ENCODE measurements at places on chromosomes 5 and 9. TPM values are rescaled to one million over a fixed set of nuclear protein-coding genes. Genes with fewer than 3 reads are reported as not detected.

DNA sequence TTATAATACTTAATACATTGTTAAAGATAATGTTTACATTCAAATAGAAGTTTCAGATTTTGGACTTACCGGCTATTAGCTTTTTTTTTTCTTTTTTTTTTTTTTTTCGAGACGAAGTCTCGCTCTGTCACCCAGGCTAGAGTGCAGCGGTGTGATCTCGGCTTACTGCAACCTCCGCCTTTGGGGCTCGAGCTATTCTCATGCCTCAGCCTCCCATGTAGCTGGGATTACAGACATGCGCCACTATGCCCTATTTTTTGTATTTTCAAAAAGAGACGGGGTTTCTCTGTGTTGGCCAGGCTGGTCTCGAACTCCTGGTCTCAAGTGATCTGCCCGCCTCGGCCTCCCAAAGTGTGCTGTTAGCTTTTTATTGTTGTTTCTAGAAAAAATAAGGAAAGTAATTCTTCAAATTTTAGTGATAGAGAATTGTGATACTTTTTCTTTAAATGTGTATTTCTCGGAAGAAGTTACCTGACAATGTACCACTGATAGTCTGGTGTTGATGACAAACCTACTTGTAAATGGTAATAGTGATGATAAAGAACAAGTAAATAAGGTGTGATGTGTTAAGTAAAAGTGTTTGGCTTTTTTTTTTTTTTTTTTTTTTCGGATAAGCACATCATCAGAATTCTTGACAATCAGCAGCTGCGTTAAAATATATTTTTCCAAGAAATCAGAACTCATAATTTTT lies 2.7 kb downstream of the CDC42SE2 start:
- DNase-seq, result no peak

DNA sequence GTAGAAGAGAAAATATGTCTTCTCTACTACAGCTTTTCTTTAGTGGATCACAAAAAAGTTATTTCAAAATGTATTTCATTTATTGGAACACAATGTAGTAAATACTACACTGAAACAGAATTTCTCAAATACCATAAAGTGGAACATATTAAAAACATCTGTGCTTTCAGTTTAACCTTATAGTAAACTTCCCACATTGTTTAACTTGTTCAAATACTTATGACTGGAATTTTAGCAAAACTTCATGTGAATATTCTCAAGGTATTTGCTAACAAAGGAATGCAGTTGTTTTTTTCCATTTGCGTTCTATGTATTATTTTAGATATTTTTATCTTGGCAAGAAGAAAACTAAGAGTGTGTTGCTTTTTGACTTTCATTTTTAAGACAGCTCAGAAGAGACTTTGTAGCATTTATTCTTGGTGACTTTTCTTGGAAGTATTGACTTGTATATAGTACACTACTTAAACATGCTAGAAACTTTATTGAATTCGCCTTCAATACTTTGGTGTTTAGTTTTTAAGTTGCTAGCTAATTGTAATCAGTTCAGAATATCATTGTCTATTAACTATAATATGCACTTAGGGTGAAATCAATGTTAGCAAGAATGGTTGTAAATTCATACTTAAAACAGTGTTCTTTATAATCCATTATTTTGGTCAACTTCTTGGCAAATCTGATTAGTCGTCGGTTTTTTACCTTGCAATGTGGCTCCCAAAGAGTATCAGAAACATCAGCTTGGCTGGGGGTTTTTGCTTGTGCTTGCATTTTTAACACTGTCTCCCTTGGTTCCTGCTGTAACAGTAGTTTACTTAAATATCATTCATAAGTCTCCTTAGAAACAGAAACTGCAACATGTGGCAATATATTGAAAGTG lies 5.0 kb upstream of the RHOBTB3 start:
- no peak for DNase-seq

- DNase-seq, result no peak
Measured at GRCh38 chr5:69271376-69271775, 36.7 kb downstream of the CDK7 start.

- DNase-seq, result no peak
Measured at GRCh38 chr5:74409712-74410111, 230.8 kb downstream of the ENC1 start.

- peak; percentile 56 for DNase-seq
Measured at GRCh38 chr5:179243333-179243732, 101.9 kb downstream of the ADAMTS2 start.

Gene SLC1A1
- 7.5 TPM for polyA plus RNA-seq

DNA sequence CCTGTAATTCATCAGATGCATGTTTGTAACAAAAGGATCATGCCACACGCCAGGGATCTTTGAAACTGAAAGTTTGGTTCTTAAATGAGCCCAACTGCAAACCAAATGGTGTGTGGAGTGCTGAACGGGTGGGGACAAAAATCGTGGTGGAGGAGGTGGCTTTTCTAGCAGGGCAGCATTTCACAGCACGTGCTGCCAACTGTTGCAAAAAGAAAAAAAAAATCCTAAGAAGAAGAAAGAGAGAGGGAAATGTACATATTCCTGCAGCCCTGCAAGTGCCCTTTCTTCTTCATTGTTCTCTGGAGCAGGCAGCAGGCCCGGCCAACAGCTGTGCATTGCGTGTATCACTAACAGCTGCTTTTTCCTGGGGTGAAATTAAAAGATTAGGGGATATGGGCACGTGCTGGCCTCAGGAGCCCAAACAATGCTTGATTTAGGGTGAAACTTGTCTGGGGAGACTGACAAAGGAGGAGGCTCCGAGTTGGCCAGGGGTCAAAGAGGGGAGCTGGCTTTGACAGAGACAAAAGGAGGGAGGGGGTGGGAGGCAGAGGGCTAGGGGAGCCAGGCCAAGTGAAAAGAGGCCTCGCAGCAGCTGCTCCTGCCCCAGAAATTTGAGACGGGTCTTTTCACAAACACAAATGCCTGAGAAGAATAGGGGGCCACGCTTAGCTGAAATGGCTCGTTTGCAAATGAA lies 73.0 kb downstream of the GADD45G start:
- DNase-seq, result peak; percentile 41

Gene CERT1
- polyA plus RNA-seq, result 54.6 TPM

- no peak for DNase-seq
Measured at GRCh38 chr5:54909911-54910870, 75.2 kb downstream of the ESM1 start.

Gene OTP
- not detected for polyA plus RNA-seq

- no peak for DNase-seq
Measured at GRCh38 chr5:3010301-3010952, 258.9 kb upstream of the IRX2 start.

- peak; percentile 85 for DNase-seq
Measured at GRCh38 chr5:139392324-139392677, 2.6 kb upstream of the MZB1 start.

Gene ACOT12
- polyA plus RNA-seq, result 0.15 TPM

DNA sequence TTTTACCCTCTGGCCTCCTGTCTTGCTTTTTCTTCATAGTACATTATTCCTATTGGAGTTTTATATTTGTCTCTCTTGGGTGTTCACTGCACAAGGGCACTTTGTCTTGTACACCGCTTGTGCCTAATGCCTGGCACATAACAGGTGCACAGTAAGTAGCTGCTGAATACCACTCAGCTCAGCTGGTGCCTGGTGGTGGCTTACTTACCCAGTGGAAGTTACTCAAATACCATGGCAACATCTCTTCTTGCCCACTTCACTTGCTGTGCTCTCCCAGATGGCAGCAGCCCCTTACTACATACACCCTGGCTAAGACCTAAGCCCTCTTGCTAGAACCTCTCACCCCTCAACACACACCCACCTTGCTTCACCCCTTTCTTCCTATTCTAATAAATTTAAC lies 11.3 kb upstream of the SKP1 start:
- DNase-seq, result no peak

GRCh38 chr9:129544761-129545160 lies 76.1 kb downstream of the C9orf50 start:
- no peak for DNase-seq

Gene LHX2
- polyA plus RNA-seq, result not detected
